ENCODE measurements at places on chromosomes 12 and 14. TPM values are rescaled to one million over a fixed set of nuclear protein-coding genes. Genes with fewer than 3 reads are reported as not detected.

- no peak for DNase-seq
Observed at GRCh38 chr14:68366656-68367055, 426.2 kb downstream of the ZFP36L1 start.

DNA sequence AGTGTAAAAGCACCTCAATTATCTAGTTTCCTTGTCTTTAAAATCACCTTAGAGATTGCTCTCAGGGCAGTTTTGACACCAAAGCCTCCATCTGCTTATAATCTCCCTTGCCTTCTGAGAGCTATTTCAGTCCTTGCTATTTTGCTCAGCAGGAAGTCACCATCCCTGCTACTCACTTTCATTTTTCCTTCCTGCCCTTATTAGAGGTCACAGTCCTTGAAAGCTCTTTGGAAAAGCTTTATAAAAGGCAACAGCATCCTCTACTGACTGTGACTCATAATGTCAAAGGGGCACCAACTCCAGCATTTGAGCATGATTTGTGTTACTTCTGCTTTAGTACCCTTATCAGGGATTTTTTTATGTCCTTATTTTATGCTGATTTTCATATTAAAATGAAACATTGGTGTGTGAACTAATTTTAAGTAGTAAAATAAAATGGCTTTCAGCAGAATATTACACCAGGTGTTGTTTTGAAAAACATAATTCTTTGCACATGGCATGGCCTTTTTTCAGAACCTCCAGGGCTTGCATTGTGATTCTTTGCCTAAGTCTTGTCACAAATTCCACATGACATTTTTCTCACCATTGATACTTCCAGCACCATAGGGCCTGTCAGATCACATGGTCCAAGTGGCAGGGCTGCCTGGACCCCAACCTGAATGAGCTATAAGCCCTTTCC, 213.0 kb downstream of the ADAMTS20 start:
- no peak for DNase-seq

TAS2R13 gene
- not detected for polyA plus RNA-seq

- DNase-seq, result no peak
Observed at GRCh38 chr12:71654200-71654599, 9.4 kb downstream of the ZFC3H1 start.

HEBP1 gene
- 33.5 TPM for polyA plus RNA-seq

DNA sequence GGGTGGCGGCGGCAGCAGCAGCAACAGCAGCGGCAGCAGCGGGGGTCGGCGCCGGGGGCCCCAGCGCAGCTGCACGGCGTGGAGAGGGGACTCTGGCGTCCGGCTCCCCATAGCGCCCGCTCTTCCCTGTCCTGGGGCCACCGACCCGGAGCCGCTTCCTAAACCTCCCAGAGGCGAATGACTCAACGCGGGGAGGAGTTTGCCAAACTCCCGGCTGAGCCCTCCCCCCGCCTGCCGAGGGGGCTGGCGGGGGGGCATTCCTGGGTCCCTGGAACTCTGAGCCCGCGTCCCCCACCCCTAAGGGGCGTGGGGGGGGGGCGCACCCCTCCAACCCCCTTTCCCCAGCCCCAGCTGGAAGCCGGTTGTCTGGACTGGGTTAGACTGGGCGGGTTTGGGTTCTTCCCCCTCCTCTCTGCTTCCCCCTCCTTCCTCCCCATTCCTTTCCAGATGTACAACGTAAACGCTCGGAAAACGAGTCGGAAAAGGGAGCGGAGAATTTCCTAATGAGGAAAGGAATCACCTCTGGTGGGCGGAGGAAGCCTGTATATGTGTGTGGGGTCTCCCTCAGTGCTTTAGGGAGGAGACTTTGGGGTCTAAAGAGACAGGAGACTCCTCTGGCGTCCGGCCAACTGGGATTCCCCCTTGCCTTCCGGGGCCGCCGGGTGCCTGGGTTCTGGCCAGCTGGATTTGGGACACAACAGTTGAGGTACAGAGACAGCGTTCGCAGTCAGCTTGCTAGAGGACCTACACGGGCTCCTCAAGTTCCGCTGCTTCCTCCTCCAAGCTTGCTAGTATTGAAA, at the start of gene ITGA5:
Gene ITGA5, minus strand, starts transcription at position 179 of the 800 bp plus-strand sequence. Its CDS starts 68 bp downstream, at position 111.
- DNase-seq, result no peak

- DNase-seq, result no peak
Observed at GRCh38 chr12:115918763-115919162, 358.7 kb downstream of the MED13L start.

GRCh38 chr14:104176611-104177010, 38.2 kb downstream of the KIF26A start:
- DNase-seq, result no peak

FIGNL2 gene
- polyA plus RNA-seq, result 0.06 TPM

DNA sequence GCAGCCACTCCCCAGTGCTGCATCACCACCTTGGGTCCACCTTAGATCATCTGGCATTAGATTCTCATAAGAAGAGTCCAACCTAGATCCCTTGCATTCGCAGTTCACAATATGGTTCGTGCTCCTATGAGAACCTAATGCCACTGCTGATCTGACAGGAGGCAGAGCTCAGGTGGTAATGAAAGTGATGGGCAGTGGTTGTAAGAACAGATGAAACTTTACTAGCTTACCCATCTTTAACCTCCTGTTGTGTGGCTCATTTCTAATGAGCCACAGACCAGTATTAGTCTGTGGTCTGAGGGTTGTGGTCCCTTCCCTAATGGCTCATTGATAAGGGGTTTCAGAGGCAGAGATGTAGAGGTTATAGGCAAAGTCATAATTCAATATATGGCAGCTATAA, 615.9 kb upstream of the MIS18BP1 start:
- no peak for DNase-seq

GRCh38 chr12:30484658-30485057, 211.0 kb downstream of the IPO8 start:
- DNase-seq, result no peak
